Lower lobe of right lung (tissue), 2 donors: ENCODE measurements at places on chromosomes 1 and 21. TPM values are rescaled to one million over a fixed set of nuclear protein-coding genes. Genes with fewer than 3 reads are reported as not detected.

DNA sequence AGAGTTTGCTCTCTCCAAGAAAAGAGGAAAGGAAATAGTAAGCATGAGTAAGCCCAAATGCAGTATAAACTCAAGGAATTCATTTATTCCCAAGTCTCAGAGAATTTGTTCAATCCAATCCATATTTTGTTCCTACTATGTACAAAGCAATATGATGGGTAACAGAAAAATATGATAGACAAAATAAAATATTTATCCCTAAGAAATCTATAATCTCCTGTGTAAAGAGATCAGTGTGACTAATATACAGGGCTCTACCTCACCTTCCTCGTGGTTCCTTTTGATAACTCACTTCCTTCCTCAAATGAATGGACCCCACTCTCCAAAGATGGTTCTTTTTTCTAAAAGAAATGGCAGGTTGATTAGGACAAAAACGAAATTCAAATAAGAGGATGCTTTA is 7.6 kb downstream of the CLSPN start:
- no peak for DNase-seq

- DNase-seq = no peak
Observed at GRCh38 chr1:173590557-173590956, 12.3 kb downstream of the SLC9C2 start.

TMPRSS3 gene
- total RNA-seq = 3.8 TPM

PLK3 gene
- total RNA-seq = 27.7 TPM

COL11A1 gene
- total RNA-seq = 0.56 TPM

DNA sequence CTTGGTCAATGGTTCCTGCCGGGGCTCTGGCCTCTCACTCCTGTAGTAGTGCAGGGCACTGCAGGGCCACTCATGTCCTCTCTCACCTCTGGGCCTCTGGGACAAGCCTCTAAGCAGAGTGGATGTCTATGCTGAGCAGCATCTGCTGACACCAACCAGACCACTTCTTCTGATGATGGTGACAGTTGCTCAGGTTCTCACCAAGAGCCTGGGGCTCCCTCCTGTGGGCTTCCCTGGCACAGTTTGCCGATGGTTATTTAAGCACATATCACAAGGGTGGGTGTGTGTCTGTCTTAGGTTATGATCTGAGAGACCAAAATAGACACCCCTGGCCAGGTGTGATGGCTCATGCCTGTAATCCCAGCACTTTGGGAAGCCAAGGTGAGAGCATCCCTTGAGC is 17.4 kb upstream of the GPR137B start:
- no peak for DNase-seq

ADAMTS4 gene
- total RNA-seq = 1.4 TPM

DNA sequence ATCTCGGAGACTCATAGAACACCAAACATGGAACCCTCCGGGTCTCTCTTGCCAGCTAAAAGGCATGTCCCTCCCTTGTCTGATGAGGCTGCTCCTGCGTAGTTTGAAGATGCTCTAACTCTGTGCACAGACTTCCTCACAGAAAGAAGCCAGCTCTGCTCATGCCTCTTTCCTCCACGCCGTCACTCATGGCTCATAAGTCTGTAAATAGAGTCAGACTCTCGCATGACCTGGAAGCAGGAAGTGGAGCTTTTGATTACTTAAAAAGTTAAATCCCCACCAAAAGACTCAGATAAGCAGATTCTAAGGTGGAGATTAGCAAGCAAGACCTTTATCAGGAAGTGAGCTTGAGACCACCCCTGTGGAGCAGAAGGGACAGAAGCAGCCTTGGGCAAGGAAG is 171.6 kb downstream of the TRIM33 start:
- no peak for DNase-seq

DNA sequence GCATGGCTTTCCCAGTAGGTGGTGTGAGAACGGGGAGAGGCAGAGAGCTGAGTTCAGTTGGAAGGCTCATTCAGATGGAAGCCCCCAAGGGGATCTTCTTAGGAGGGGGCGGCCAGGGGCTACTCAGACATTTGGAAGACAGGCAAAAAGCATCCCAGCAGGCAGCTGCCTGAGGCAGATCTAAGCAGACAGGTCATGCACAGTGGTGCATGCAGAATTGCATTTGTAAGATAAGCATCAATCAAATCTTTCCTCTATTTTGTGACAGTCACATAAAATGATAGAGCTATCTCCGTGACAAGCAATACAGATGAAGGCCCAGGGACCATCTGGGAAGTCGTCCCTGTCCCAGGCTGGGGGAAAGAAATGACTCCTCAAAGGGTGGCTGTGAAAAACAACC is 3.8 kb downstream of the RAB3B start:
- DNase-seq = no peak

DNA sequence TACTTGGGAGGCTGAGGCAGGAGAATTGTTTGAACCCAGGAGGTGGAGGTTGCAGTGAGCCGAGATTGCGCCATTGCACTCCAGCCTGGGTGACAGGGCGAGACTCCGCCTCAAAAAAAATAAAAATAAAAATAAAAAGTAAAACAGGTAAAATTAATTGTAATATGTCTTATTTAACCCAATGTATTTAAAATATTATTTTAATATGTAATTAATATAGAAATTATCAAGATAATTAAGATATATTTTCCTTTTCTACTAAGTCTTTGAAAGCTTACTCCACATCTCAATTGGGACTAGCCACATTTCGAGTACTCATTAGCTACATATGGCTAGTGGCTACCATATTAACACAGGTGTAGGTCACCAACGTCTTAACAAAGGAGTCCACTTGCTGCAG is 61.6 kb upstream of the IPO9 start:
- no peak for DNase-seq

DNA sequence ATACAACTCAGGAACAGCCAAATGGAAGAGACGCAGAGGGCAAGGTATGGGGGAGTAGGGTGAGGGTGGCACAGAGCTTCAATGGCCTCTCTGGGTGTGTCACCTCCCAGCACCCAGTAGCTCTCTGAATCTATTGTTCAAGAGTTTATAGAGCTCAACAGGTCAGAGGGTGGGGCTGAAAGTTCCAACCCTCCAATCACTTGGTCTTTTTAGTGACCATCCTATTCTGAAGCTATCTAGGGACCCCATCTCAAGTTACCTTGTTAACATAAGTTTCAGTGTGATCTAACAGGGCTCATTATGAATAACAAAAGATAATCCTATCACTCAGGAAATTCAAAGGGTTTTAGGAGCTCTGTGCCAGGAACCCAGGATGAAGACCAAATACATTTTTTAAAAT is 31.2 kb upstream of the ZNF697 start:
- no peak for DNase-seq

KCNN3 gene
- total RNA-seq = 4.4 TPM

DNA sequence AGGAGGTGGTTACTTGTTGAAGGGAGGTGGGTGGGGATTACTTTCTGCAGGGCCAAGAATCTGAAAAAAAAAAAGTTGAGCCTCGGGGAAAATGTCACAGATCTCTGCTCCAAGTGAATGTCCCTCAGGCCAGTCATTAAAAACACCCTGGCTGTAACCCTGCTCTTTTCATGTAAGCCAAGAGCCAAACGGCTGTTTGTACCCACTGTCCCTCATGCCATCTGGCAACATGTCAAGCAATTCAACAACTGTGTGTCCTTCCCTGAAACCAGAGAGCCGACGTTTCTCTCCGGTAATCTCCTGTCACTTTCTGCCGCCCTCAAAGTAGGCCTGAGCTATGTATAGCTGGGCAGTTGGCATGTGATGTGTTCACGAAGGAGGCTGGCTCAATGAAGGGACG is 14.7 kb downstream of the CASQ2 start:
- no peak for DNase-seq
